Urinary bladder (tissue), 4 donors: ENCODE measurements at places on chromosomes 7 and 10. TPM values are rescaled to one million over a fixed set of nuclear protein-coding genes. Genes with fewer than 3 reads are reported as not detected.

Gene ACHE
- 4.3 TPM for polyA plus RNA-seq

Gene FBXO24
- polyA plus RNA-seq = 0.57 TPM

Gene RAPGEF5
- 12.6 TPM for polyA plus RNA-seq

Gene PLAC9
- 54.3 TPM for polyA plus RNA-seq

Gene TMEM26
- polyA plus RNA-seq = 0.51 TPM

Gene PANK1
- 2.5 TPM for polyA plus RNA-seq

Gene PRKAR2B
- polyA plus RNA-seq = 42.8 TPM

Gene PPP1R17
- not detected for polyA plus RNA-seq

Gene PIP
- polyA plus RNA-seq = not detected

Gene FLNC
- 336 TPM for polyA plus RNA-seq

Gene ANKRD26
- 2.5 TPM for polyA plus RNA-seq

- DNase-seq = no peak
These were observed 45.3 kb upstream of the EN2 start for GRCh38 chr7:155412416-155413253.

DNA sequence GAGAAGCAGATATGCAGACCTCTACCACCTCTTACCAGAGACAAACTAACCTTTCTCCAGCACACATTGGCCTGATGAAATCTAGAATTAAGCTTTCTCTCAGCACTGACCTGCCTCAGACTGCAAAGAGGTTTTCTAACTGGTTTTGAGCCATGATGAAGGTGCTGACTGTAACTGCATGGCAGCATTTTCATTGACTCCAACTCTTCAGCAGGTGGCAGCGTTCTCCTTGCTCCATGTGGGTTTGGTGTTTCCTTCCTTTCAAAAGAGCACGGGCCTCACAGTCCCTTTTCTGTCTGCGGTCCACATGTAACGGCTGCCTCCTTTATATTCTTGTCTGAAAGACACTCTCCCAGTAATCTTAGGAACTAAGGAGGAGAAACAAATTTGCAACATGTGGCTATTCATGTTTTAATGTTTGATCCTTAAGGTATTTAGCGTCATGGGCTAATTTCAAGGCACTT lies 12.6 kb downstream of the KLLN start:
- DNase-seq = no peak

GRCh38 chr10:60536529-60537114 lies 146.9 kb upstream of the ANK3 start:
- no peak for DNase-seq

- DNase-seq = no peak
These were observed 101.2 kb upstream of the APBB1IP start for GRCh38 chr10:26336979-26337378.

DNA sequence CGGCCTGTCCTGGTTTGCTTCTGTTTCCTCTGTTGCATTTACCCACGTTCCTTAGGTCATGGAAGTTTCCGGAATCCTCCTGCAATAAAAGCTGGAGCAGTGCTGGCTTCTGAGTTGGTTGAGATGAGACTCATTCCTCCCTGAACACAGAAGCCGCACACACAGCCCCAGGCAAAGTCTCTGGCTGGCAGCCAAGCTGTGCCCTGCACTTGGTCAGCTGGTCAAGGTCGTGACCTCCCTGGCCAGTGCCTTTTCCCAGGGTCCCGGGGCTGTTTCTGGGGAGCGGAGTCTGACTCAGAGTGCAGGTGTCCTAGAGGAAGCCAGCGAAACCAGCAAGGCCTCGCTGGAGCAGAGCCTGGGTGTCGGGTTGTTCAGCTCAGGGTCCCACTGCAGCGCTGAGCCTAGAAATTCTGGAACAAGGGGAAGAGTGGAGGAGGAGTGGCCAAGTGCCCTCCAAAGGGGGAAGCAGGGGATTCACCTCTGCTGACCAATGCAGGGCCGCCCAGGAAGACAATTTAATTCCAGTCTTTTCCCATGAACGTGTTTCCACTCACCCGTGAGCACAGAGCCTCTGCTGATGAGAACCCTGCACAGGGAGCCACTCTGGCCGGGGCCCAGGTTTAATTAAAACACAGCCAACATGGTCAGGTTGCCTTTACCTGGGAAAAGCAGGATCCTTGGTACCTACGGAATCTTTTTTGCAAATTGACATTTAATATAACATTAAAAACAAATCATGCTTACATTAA lies 245.5 kb upstream of the PPP2R2D start:
- no peak for DNase-seq

- no peak for DNase-seq
These were observed 60.2 kb downstream of the PRKAG2 start for GRCh38 chr7:151816562-151817314.

GRCh38 chr10:67487199-67487598 lies 208.8 kb downstream of the CTNNA3 start:
- DNase-seq = no peak

DNA sequence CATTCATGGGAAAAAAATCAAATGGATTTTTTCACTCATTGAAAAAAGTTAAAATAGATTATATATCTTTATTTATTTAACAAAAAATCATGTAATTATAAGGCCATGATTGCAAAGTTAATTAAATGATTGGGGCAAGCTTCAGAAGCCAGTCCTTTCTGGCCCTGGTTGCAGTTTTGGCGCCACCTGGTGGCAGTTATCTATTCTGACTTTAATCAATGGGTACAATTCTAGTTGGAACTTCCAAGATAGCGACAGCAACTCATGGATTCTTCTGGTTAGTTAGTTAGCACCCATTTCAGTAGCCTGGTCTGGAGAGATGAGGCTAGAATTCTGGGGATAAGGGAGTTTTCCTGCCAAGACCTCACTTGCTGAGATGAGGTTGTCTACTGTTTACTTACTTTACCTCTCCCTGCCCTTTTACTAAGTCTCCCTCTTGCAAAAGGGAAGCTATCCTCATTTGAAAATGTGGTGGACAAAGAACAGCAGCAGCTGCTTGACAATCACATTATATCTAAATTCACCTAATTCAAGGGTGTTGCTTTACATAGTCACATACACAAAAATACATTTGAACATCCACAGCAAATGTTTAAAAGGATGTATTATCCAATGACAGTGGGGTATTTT lies 42.3 kb downstream of the NOC3L start:
- no peak for DNase-seq

GRCh38 chr10:79268161-79268601 lies 79.1 kb upstream of the PPIF start:
- DNase-seq = no peak

DNA sequence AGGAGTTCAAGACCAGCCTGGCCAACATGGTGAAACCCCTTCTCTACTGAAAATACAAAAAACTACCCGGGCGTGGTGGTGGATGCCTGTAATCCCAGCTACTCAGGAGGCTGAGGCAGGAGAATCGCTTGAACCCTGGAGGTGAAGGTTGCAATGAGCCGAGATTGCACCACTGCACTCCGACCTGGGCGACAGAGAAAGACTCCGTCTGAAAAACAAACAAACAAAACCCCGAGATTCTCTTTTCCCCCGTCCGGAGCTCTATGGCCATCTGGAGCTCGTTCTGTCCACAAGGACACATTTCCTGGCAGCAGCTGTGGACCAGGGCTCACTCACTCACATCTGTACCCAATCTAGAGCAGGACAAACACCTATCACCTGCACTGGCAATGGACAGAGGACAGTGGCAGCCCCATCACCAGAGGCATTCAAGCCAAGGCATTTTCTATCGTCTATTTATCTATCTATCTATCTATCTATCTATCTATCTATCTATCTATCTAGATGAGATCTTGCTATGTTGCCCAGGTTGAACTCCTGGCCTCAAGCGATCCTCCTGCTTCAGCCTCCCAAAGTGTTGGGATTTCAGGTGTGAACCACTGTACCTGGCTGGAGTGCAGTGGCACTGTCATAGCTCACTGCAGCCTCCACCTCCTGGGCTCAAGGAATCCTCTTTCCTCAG lies 167.1 kb upstream of the TNRC18 start:
- DNase-seq = no peak

DNA sequence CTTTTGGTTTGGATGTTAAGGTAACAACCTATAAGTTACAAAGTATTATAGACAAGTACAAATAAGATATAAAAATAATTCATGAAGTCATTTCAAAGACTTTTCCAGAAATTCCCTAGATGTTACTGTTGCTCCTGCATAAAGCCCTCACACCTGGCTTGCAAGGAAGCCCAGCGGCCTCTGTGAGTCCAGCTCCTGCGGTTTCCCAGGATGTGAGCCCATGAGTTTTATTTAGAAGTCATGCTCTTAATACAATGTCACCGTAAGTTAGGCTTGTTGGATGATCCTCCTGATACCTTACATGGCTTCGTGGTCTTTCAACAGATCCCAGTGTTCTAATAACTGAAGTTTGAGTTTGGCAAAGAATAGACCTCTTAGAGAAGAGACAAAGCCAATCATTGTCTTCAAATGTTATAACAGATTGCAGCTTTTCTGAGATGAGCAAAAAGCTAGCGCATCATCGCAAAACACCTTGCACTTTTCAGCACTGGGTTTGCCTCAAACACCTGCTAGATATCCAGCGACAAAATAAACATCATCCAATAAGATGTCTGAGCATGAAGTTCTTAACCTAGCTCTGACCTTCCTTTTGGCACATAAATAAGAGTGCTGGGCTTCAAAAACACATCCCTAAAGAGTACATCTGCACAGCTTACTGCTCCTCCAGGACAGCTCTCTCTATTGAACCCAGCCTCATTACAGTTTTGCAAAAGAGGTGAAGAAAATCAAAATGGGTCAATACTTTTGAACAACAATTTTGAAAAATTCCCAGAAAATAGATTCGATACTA lies 3.6 kb downstream of the FAM171A1 start:
- DNase-seq = no peak

DNA sequence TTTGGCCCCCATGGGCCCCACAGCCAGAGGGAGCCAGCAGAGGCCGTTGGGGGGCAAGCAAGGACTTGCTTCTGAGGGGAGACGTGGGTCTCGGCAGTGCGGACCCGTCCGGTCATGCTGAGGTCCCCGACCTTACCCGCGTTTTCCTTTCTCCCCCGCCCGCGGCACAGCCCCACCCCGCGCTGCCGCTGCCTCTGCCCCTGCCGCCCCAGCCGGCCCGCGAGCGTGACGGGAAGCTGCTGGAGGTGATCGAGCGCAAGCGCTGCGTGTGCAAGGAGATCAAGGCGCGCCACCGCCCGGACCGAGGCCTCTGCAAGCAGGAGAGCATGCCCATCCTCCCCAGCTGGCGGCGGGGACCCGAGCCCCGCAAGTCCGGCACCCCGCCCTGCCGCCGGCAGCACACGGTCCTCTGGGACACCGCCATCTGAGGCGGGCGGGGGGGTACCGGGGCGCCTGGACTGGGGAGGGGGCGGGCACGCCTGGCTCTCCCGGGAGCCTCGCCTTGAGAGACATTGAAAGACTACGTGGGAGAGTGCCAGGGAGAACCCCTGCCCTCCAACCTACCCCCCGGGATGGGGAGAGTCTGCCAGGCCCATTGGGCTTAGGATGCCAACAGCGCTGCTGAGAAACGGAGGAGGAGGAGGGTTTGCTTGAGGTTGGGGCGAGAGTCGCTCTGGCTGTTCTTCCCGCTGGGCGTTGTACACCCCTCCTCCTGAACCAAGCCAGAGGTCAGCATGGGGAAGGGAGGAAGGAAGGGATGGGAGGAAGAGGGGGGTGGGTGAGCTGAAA lies 9.9 kb downstream of the NYAP1 start:
- DNase-seq = no peak

- no peak for DNase-seq
These were observed 234.3 kb upstream of the C7orf33 start for GRCh38 chr7:148356303-148356702.

DNA sequence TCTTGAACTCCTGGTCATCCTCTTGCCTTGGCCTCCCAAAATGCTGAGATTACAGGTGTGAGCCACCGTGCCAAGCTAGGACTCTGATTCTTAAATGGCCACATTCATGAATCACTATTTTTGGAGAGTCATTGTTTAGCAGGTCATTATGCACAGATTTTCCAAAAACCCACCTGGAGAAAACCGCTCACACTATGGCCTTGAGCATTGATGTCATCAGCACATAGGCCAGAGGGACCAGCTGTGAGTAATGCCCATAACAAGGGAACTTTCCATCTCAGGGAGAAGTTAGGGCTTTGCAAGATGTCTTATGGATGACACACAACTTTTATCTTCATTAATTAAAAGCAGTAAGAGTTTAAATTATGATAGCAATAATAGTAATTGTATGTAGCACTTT lies 86.4 kb upstream of the KIF5B start:
- DNase-seq = no peak

DNA sequence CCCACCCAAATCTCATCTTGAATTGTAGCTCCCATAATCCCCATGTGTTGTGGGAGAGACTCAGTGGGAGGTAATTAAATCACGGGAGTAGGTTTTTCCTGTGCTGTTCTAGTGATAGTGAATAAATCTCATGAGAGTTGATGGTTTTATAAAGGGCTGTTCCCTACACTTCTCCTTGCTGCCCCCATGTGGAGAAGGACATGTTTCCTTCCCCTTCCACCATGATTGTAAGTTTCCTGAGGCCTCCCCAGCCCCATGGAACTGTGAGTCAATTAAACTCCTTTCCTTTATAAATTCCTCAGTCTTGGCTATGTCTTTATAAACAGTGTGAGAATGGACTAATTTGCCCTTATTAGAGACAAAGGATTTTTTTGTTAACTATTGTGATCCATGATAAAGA lies 48.5 kb upstream of the MKX start:
- DNase-seq = no peak

DNA sequence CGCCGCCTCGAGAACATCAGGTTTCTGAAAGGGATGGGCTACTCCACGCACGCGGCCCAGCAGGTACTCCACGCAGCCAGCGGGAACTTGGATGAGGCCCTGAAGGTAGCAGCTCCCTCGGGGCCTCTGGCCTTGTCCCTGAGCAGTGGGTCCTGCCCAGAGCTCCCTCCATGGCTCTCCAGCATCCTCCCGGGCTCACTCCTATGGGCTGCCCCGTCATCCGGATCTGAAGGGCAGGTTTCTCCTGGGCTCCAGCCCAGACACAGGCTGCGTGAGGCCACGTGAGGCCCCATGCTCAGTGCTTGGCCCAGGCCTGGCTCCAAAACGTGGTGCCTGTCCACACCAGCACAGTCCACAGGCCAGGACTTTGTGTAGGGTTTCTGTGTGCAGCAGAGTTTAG lies 32.5 kb downstream of the NUB1 start:
- no peak for DNase-seq

GRCh38 chr7:44211126-44211675 lies 10.4 kb downstream of the YKT6 start:
- DNase-seq = no peak
